Activated CD8-positive, alpha-beta memory T cell treated with anti-CD3 and anti-CD28 coated beads, Interleukin-2, amount 10 ng/mL, durations not matched to agents 7 days and 5 days (primary cell): ENCODE measurements at places on chromosomes 5 and 9. TPM values are rescaled to one million over a fixed set of nuclear protein-coding genes. Genes with fewer than 3 reads are reported as not detected.

DNA sequence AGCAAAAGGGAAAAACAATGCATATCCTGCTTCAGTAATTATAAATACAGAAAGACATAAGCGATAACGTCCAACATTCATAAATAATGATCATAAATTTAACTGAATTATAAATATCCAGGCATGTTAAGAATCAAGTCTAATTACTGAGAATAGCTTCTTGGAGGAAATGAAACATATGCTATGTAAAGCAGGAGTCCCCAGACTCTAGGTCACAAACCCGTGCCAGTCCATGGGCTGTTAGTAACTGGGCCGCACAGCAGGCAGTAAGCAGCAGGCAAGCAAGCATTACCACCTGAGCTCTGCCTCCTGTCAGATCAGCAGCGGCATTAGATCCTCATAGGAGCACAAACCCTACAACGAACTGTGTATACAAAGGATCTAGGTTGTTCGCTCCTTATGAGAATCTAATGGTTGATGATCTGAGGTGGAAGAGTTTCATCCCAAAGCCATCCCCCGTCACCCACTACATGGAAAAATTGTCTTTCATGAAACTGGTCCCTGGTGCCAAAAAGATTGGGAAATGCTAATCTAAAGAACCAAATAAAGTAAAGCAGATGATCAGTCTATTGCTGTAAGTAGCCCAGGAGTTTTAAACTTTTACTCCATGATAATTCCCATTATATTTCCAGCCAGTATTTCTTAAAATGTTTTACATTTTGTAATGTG lies 50.4 kb downstream of the CERT1 start:
- H3K36me3 ChIP-seq: peaks cover 23% of the 10 kb centered on the region
- DNase-seq: no peak
- no peaks in the 10 kb centered on the region for H3K27me3 ChIP-seq
- peaks cover 10% of the 10 kb centered on the region for H3K4me1 ChIP-seq
- H3K27ac ChIP-seq: no peak overlapping the region

GRCh38 chr5:127936439-127936972 lies 147.1 kb upstream of the SLC12A2 start:
- no peak overlapping the region for H3K27ac ChIP-seq
- H3K4me3 ChIP-seq: no peak overlapping the region
- peak; percentile 41 for DNase-seq
- H3K4me1 ChIP-seq: peaks cover 6% of the 10 kb centered on the region

DNA sequence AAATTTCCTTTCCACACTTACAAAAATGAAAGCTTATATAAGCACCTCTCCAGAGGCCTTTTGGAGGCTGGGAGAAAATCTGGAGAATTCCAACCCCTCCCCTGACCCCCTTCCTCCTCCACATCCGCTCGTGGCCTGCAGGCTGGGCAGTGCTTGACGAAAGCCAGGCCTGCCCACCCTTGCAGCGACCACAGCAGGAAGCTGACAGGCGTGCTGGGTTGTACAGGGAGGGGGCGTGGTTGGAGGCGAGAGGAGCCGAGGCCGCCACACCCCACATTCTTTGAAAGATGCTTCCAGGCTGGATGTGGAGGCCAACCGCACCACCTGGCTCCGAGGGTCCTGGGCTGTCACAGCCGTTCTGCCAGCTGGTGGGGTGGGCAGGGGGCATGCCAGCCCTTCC lies 47.8 kb upstream of the IER5L start:
- H3K36me3 ChIP-seq: no peaks in the 10 kb centered on the region
- peak overlapping the region; percentile 61 for H3K27ac ChIP-seq
- DNase-seq: peak; percentile 88

GRCh38 chr5:139386050-139386438 lies 2.9 kb upstream of the SLC23A1 start:
- H3K27ac ChIP-seq: peak overlapping the region; percentile 97
- H3K4me3 ChIP-seq: no peak overlapping the region
- no peaks in the 10 kb centered on the region for H3K27me3 ChIP-seq
- H3K36me3 ChIP-seq: peaks cover 9% of the 10 kb centered on the region
- peaks cover 76% of the 10 kb centered on the region for H3K4me1 ChIP-seq
- no peak for DNase-seq

DNA sequence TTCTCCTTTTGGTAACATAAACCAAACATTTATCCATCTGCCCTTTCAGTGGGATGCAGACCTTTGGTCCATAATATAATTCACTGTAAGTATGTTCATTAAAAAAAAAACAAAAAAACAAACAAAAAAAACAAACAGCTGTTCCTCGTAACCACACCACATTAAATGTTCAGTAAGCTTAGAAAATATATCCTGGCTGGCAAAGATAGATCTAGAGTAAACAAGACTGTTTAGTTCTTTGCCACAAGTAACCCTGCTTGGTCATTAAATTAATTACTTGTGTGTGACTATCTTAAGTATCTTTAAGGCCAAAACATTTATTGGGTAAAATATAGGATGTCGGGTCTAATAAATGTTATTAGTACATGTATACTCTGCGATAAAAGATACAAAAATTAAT lies 1717.1 kb downstream of the EFNA5 start:
- no peaks in the 10 kb centered on the region for H3K36me3 ChIP-seq
- H3K4me3 ChIP-seq: no peak overlapping the region
- H3K4me1 ChIP-seq: no peaks in the 10 kb centered on the region
- no peak overlapping the region for H3K27ac ChIP-seq

DNA sequence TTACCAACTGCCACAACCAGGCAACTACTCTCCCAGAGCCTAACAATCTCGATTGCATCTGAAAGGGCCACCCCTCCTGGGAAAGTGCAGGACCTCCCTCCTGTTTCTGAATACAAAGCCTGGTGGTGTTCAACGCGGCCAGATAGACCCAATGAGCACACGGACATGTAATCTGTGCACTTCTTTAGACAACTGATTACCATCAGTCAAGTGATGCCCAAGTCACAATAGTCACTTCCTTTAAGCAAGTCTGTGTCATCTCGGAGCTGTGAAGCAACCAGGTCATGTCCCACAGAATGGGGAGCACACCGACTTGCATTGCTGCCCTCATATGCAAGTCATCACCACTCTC lies 739 bp downstream of the C9orf72 start:
- peak overlapping the region; percentile 92 for H3K27ac ChIP-seq
- no peaks in the 10 kb centered on the region for H3K36me3 ChIP-seq
- peak overlapping the region; percentile 88 for H3K4me3 ChIP-seq
- peaks cover 3% of the 10 kb centered on the region for H3K27me3 ChIP-seq
- H3K4me1 ChIP-seq: peaks cover 22% of the 10 kb centered on the region

SPAAR gene
- total RNA-seq: not detected

GARIN3 gene
- total RNA-seq: not detected

LCNL1 gene
- 0.09 TPM for total RNA-seq

OBP2B gene
- total RNA-seq: not detected

BAAT gene
- total RNA-seq: not detected

TMEM174 gene
- total RNA-seq: not detected
